Cardiac ventricle fibroblast (primary cell): ENCODE measurements at places on chromosomes 7 and 10. TPM values are rescaled to one million over a fixed set of nuclear protein-coding genes. Genes with fewer than 3 reads are reported as not detected.

Gene LDB3
- 0.10 and 0.31 TPM in 2 replicates for total RNA-seq

Gene ZNF438
- total RNA-seq: 3.9 and 4.3 TPM in 2 replicates

Gene PHKG1
- total RNA-seq: 0.24 and 1.1 TPM in 2 replicates

Gene CTAGE6
- total RNA-seq: 0.05 TPM in 1 of 2 replicates, not detected in the other

Gene IL2RA
- total RNA-seq: not detected in 2 replicates

Gene VWDE
- total RNA-seq: not detected in 2 replicates

Gene GTPBP4
- total RNA-seq: 13.7 and 33.9 TPM in 2 replicates

Gene POMZP3
- 1.6 and 2.0 TPM in 2 replicates for total RNA-seq

Gene CUZD1
- 0.20 and 0.56 TPM in 2 replicates for total RNA-seq

Gene PIK3AP1
- total RNA-seq: not detected in 2 replicates

Gene TRIL
- 11.4 and 11.6 TPM in 2 replicates for total RNA-seq

Gene PAPSS2
- total RNA-seq: 95.4 and 98.3 TPM in 2 replicates

Gene CSGALNACT2
- total RNA-seq: 17.2 and 17.5 TPM in 2 replicates

Gene TMEM236
- total RNA-seq: 0.06 and 0.15 TPM in 2 replicates

Gene AKR1C2
- total RNA-seq: 141 and 144 TPM in 2 replicates

Gene SRRM3
- total RNA-seq: 6.8 and 7.9 TPM in 2 replicates

Gene CARD11
- under 0.01 TPM in 1 of 2 replicates, not detected in the other for total RNA-seq

Gene NKX2-3
- not detected in 2 replicates for total RNA-seq

Gene CYTH3
- total RNA-seq: 56.0 and 62.3 TPM in 2 replicates

Gene ZNF736
- 4.6 and 4.8 TPM in 2 replicates for total RNA-seq

Gene TMEM176B
- total RNA-seq: not detected in 2 replicates

Gene CROT
- 9.1 and 16.4 TPM in 2 replicates for total RNA-seq

Gene TUBAL3
- total RNA-seq: not detected in 2 replicates

Gene AZGP1
- 1.3 and 2.1 TPM in 2 replicates for total RNA-seq

Gene CTAGE8
- 0.10 TPM in 1 of 2 replicates, not detected in the other for total RNA-seq

Gene STK31
- not detected in 2 replicates for total RNA-seq

Gene CDK14
- 23.0 and 25.7 TPM in 2 replicates for total RNA-seq

Gene CCL26
- total RNA-seq: not detected in 2 replicates

Gene PIP
- total RNA-seq: not detected in 2 replicates

Gene ASIC3
- total RNA-seq: 0.37 TPM in 1 of 2 replicates, not detected in the other

Gene INMT
- total RNA-seq: 181 and 220 TPM in 2 replicates
